Transverse colon (tissue), 4 donors: ENCODE measurements at places on chromosomes 13 and 19. TPM values are rescaled to one million over a fixed set of nuclear protein-coding genes. Genes with fewer than 3 reads are reported as not detected.

GRCh38 chr19:29860492-29860891, 48.7 kb downstream of the CCNE1 start:
- DNase-seq, result no peak

DNA sequence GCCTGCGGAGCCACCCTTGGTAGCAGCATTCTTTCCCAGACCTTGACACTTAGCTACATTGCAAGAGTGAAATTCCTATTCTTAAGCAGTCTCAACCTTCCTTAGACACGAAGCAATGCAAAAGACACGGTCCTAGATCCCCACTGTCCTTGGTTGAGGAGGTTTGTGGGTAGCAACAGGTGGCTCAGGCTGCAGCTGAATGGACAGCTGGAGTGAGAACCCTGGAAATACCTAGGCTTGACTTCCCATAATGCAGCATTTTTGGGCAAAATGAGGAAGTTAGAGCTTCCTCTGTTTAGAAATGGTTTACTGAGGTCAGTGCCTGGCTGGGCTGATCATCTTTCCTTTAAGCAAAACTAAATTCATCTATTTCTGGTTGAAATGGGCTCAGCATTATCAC, 296.6 kb downstream of the RFC3 start:
- no peak for DNase-seq

MCEMP1 gene
- total RNA-seq, result 0.41 TPM

DNA sequence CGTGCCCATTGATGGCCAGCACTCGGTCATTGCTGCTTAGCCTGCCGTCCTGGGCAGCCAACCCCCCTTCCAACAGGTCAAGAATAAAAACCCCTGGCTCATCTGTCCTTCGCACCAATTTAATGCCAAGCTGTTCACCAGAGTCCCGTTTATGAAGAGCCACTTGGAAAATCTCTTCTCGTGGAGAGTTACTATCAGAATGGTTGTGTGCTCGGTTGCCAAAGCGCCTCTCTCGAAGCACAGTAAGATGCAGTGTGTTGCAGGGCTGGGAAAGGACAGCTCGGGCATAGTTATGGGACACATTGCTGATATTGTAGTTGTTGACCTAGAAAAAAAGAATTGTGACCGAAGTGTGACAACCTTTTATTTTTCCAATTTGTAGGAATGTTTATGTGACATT, 57.9 kb downstream of the LNX2 start:
- no peak for DNase-seq
